ENCODE measurements at places on chromosomes 16 and 17.

DNA sequence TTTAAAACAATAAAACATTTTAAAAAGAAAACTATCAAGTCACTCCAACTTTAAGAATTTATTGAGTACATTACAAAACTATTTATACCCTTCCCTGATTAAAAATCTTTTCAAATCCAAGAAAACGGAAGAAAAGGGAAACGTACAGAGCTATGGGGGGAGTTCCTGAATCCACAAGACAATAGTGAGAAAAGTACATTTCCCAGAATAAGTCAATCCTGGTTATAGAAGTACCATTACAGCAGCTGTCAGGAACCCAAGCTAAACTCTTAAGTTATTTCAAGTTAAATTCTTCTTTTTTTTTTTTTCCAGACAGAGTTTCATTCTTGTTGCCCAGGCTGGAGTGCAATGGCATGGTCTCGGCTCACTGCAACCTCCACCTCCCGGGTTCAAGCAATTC is 45.7 kb downstream of the SPOP start:
- DNase-seq, result no peak

DNA sequence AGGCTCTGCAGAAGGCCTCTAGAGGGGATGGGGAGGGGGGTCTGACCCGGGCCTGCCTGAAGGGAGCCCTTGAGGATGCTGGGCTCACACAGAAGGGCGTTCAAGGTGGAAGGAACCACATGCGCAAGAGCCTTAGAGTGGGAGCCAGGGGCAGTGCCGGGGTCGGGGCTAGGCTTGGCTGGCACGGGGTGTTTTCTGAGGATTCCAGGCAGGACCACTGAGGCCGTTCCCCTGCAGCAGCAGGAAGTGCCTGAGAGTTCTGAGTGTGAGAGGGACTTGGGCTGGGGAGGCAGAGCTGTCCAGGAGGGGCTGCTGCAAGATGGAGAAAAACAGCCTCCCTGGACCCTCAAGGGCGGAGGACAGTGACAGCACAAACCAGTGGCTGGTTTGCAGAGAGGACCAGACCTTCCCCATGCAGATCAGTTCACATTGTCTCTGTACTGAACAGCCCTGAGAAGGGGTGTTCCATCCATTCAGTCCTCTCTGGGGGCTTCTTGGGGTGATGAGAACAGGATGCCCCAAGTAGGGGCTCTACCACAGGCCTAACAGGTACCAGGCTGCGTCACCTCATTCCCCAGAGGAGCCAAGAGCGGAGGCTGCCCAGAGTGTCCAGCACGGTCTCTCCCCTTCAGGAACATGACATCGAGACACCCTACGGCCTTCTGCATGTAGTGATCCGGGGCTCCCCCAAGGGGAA is 3.4 kb downstream of the NDRG4 start:
- no peak for DNase-seq

GRCh38 chr17:61581611-61582349 is 9.2 kb downstream of the NACA2 start:
- DNase-seq, result no peak

DNA sequence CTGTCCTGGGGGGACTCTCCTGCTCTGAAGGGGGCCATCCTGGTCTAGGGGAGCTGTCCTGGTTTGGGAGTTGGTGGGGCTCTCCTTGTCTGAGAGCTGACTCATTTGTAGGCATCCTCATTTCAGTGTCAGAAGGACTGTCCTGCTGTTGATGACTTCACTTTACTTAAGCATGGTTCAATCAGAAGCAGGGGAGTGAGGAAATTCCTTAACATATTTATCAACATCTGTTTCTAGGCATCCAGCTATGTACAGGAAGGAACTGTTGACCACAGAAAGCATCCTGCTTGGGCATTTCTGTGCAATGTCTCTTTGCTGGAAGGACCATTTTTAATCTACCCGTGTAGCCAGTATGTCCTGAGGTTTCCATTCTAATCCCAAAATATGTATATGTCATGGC is 502.7 kb upstream of the HSBP1 start:
- DNase-seq, result no peak

DNA sequence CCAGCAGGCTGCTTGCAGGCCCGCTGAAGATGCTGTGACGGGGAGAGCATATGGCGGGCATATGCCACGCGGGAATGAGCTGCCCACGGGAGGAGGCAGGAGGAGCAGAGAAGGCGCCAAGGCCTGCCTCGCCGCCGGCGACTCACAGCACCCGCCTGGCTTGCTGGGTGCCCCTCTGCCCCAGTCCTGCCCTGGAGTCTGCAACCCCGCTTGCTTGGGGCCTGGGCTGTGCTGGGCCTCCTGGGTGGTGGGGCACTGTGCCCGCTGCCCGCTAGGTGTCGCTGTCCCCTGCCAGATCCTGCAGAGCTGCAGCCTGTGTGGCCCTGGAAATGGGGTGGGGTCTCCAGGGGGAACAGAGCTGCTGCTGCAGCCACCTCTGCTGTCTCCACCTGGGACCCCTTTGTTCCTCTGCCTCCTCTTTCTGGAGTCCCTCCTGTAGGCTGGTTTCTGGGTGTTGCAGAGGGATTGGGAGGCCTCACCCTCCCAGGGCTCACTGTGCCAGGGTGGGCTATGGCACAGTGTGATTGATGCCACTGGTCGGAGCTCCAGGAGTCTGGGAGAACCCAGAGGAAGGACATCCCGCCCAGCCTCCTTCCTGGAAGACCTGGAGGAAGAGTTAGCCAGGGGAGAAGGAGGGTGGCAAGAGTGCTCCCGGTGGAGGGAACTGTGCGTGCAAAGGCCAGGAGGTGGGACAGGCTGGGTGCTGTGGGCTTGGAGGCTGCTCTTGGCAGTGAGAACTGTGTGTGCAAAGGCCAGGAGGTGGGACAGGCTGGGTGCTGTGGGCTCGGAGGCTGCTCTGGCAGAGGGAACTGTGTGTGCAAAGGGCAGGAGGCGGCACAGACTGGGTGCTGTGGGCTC is 141.0 kb upstream of the CIBAR2 start:
- peak; percentile 16 for DNase-seq

DNA sequence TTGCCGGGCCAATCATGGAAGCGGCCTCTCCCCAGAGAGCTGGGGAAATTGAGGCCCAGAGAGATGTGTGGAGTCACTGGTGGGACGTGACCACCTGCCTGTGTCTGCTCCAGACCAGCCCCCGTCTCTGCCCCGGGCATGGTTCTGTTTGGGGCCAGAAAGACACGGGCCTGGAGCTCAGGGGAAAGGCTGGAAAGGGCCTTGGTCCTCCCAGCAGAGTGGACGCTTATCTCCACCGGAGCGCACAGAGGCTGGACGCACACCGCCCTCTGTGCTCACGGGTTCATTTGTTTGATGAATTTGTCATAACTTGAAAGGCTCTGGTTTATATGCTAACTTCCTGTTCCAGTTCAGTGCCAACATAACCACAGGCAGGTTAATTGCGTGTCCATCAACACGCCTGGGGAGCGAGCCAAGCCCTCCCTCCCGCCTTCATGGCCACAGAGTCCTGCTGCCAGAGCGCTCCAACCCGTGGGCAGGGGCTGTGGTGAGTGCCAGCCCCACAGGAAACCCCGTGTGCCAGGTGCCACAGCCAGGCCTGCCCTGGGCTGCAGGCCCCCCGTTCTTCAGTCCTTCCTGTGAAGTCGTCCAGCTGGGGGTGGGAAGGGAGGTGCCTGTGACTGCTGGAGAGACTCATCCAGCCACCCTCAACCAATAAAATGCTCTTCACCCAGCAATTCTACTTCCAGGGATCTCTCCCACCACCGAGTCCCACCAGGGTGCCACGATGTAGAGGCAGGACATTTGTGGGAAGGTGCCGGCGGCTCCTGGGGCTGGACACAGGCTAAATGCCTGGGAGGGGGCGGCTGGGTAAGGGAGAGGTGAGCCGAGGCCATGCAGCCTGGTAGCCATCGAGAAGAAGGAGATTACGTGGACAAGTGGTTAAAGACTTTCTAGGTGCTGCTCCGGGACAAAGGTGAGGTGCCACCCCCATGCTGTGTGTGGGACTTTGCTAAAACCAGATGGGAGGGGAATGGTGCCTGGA is 29.4 kb upstream of the BAHCC1 start:
- DNase-seq, result no peak

DNA sequence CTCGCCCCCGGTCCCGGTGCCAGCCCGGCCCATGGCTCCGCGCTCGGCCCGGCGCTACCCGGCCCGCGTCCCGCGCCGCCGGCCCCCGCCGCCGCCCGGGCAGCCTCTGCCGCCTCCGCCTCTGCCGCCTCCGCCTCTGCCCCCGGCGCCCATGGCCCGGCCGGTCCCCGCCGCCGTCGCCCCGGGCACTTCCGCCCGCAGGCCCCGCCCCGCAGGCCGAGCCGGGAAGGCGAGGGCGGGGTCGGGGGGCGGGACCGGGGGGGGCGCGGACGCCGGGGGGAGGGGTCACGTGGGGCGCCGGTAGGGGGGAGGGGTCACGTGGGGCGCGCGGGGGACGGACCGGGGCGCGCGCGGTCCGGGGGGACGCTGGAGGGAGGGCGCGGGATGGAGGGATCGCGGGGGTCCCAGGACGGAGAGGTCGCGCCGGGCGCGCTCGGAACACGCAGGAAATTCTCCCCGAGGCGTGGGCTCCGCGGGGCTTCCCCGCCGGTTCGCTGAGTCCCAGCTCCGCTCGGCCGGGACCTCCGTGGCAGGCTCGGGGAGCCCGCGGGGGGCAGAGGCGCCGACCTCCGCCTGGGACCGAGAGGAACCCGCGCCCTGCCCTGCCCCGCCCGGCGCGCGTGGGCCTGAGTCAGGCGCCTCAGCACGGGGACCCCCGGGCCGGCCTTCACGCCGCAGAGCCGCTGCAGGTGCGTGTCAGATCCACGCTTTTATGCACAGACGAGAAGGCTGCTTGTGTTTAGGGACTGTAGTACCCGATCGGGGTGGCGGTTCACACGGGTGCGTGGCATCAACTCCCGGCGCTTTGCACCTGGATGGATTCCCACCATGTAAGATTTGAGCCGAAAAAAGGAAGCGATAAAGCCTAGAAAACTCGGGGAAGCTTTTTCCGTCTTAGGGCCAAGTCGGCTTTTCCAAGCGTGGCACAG is at the start of gene PGAP6:
Gene PGAP6, minus strand, starts transcription at position 190 of the 929 bp plus-strand sequence. Its CDS starts 157 bp downstream, at position 33.
- no peak for DNase-seq

DNA sequence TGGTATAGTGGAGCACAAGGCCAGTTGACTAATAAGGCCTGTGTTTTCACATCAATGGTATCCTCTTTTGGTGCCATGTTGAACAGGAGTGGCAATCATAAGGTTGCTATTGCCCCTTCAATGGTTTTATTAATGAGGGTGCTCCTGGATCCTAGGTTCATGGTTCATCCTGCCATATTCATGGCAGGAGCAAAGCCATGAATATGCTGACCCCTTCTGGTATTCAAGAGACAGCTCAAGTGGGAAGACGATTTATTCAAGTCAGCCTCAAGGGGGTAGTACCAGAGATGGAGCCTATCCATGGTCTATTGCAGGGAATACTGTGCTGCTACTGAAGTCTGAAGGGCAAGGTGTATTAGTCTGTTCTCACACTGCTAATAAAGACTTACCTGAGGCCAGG is 2.6 kb downstream of the ABCA9 start:
- no peak for DNase-seq

DNA sequence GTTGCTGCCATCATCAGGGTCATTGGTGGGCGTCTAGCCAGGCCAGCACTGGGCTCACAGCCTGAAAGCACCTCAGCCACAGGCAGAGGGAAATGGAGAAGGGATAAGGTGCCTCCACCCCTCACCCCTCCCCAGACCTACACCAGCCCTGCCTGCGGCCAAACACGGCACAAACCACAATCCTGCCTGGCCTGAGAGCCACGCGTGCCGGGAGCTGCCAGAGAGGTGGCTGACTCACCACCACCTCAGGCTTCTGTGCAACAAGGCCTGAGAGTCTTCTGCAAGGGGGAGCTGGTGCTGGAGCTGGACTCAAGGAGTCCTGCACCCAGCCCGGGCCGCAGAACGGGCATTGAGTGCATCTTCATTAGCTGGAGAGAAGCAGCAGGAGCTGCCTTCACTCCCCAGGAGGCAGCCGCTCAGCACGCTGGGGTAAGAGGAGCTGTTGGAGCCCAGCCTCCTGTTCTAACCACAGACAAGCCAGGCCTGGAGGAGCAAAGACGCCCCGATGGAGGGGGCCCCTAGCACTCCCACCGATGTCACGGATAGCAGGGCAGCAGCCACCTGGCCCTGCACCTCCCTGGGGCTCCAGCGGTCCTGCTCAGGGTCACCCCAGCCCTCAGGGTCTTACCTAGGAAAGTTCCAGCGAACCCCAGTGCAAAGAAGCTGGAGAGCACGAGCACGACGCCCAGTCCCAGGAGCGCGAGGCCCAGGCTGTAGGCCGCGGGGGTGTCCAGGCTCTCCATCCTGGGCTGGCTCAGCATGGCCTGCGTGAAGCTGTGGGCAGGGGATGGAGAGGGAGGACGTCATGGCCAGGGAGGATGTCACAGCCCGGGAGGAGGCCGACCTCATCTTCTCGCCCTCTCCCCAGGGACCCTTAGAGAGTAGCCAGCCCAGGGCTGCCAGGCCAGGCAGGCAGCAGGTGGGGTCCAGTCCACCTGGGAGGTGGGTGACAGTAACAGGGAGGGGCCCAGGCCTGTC is 16.0 kb upstream of the RASD1 start:
- no peak for DNase-seq

DNA sequence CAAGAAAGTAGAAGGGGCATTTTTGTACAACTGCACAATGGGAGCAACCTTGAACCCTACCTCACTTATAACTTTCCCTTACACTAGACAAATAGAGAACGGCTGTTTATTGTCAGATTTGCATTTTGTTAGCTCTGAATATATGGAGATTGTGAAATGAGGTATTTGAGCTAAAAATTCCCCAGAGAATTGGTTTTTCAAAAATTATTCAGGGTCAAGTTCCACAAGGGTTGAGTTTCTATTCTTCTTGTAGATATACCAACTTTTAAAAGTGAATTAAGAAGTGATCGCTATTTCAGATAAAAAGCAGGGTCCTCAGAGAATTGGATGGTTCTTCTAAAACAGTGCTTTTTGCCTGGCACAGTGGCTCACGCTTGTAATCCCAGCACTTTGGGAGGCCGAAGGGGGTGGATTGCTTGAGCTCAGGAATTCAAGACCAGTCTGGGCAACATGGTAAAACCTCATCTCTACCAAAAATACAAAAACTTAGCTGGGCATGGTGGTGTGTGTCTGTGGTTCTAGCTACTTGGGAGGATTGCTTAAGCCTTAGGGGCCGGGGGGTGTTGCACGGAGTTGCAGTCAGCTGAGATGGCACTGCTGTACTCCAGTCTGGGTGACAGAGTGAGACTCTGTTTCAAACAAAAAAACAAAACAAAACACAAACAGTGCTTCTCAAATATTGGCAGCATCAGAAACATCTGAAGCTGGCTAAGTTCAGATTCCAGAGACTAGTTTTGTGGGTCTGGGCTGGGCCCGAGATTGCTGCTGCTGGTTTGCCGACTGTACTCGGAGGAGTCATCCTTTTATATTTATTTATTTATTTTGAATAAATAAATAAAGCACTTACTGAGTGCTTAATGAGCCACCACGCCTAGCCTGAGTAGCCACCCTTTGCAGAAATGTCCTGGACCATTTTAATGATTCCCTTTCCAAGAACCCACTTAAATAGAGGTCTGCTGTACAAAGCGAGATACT is 50.9 kb downstream of the PECAM1 start:
- no peak for DNase-seq

Data from activated CD8-positive, alpha-beta memory T cell treated with anti-CD3 and anti-CD28 coated beads for 1 hour (primary cell).